Hindlimb muscle (tissue), 1 donor: ENCODE measurements at places on chromosomes 4 and X. TPM values are rescaled to one million over a fixed set of nuclear protein-coding genes. Genes with fewer than 3 reads are reported as not detected.

The KCNE5 gene
- polyA plus RNA-seq, result 82.6 TPM

The FRMD7 gene
- polyA plus RNA-seq, result 0.06 TPM

The DMRTC1 gene
- not detected for polyA plus RNA-seq

The PPP1R2C gene
- polyA plus RNA-seq, result not detected

The TAF7L gene
- polyA plus RNA-seq, result 0.15 TPM

The RWDD4 gene
- 27.2 TPM for polyA plus RNA-seq

The LRIT3 gene
- 0.46 TPM for polyA plus RNA-seq

The SERTM2 gene
- polyA plus RNA-seq, result 1.5 TPM

The RASL11B gene
- 12.1 TPM for polyA plus RNA-seq

- no peak for DNase-seq
These were observed 278.9 kb downstream of the FBXW7 start for GRCh38 chr4:152256996-152257395.

GRCh38 chr4:16764622-16765021 is 133.8 kb downstream of the LDB2 start:
- DNase-seq, result no peak

DNA sequence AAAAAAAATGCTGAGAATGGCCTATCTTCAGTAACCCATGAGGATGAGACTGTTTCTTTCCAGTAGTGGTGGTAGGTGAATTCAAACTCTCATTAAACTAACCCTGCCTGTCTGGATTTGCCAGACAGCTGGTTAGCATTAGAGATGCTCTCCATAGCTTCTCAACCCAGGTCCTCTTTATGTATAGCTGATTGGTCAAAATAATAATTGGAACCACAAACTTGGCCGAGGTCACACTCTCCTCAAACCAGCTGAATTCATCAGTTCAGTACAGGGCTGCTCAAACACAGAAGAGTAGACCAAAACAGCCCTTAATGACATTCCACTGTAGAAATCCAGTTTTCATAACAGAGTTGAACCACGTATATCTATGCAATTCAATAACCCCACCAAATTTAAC is 85.3 kb downstream of the HCCS start:
- DNase-seq, result peak; percentile 33

DNA sequence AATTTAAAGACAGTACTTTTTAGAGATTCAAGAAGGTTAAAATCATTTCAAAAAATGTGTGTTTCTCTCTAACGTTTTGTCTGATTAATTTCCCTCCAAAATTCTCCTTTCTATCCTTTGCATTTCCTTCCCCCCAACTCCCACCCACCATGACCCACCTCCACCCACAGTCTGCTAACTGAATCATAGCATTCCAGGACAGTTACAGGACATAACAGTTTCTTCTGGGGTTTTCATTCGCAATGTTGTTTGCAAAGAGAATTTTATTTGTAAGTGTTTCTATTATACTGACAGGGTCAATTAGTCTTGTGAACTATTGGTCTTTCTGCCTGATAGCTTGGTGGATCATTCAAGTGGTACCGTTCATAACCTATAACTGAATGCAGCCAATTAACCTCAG is 53.7 kb downstream of the ANAPC10 start:
- no peak for DNase-seq

DNA sequence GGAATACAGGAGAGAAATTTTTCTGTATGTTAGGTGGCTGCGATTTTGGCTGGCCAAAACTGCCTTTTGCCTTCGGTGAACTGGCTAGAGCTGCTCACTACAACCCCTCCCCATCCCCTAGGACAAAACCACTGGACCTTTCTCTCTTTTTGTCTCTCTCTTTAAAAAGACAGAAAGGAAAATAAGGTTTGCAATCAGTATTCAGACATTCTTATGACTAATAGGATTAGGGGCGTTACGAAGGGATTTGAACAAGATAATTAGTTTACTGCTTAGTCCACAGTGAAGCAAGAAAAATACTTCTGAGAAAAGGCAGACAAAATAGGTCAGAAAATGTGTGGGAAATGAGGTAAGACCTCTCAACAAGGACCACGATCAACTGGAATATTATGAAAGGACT is 180.4 kb downstream of the SLIT2 start:
- DNase-seq, result peak; percentile 48

- DNase-seq, result peak; percentile 59
These were observed 100.8 kb upstream of the TENM3 start for GRCh38 chr4:182142176-182143085.

DNA sequence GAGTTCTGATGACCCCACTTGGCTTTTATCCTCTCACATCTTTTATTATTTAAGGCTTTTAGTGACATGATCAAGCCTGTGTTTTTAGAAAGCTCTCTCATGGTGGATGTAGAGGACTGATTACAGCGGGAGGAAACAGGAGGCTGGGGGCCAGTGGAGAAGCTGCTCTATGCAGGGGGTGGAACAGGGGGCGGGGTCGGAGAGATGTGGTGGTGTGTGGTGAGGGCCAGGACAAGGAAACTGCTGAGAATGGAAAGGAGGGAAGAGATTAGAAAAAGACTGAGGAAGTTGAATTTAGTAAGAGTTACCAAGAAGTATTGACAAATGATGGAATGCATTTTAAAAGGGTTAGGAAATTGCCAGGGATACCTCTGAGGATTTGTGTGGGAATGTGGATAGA is 292.2 kb downstream of the ZIC3 start:
- no peak for DNase-seq

GRCh38 chr4:7364979-7365378 is 69.8 kb downstream of the PSAPL1 start:
- DNase-seq, result no peak

DNA sequence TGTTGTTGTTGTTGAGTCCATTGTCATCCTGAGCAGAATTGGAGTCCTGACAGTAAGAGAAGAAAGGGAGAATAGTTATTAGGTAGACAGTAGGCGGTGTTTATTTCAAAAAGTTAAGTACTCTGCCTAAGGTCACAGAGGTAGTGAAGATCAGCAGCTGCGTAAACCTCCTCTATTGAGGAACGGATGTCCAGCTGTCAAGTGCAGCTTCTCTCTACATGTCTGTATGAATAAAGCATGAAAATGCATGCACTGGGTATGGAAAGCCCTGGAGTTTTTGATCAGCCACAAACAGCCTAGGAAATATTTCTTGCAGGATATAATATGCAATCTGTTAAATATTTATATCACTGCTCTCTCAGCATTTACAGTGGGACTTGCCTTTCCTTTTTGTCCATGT is 109.4 kb upstream of the CBLL2 start:
- no peak for DNase-seq

- no peak for DNase-seq
These were observed 363.3 kb upstream of the MAGEB2 start for GRCh38 chrX:29851857-29852605.

- no peak for DNase-seq
These were observed 30.4 kb downstream of the FAT1 start for GRCh38 chr4:186693159-186693815.

DNA sequence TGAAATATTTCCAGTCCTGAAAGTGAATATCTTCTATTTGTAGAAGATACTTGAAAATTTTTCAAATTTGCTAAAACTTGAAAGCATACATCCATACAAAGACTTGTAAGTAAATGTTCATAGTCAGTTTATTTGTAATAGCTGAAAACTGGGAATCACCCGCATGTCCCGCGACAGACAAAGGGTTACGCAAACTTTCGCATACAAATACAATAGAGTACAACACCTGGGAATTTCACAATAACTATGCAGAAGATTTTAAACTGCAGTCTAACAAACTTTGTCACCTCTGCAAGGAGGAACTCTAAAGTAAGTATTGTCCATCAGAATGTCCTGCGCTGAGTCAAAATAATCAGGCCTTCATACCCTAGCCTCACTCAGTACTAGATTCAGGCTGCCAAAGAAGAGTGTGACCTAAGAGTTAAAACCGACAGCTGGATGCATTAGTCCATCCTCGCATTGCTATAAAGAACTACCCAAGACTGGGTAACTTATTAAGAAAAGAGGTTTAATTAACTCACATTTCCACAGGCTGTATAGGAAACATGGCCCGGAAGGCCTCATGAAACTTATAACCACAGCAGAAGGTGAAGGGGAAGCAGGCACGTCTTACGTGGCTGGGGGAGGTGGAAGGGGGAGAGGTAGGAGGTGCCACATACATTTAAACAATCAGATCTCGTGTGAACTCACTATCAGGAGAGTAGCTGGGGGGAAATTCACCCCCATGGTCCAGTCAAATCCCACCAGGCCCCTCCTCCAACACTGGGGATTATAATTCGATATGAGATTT is 60.4 kb downstream of the MMRN1 start:
- no peak for DNase-seq

DNA sequence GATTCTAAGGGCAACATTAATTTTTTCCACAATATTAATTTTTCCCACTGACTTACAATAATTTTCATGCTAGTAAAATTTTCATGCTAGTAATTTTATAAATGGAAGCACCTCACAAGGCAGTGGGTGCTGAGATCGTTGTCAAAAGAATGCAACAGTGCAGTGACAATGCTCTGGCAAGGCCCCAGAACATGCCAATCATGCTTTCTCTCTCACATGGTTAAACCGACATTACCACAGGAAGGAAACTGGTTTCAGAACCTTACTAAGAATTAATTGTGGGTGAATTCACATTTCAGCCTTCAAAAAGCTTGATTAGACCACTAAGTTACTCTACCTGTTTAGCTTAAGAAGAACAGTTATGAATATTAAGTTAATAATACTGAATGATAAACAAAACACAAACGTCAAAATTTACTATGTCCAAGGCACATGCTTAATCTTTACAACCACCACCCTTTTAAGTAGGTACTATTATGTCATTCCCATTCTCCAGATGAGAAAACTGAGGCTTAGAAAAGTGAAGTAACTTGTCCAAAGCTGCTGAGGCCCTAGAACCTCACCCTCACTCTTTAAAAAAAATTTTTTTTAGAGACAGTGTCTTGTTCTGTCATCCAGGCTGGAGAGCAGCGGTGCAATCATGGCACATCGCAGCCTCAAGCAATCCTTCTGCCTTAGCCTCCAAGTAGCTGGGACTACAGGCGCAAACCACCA is 10.0 kb upstream of the OPHN1 start:
- DNase-seq, result no peak

GRCh38 chr4:68324519-68325262 is 25.2 kb downstream of the YTHDC1 start:
- no peak for DNase-seq
